Activated T-cell treated with anti-CD3 and anti-CD28 coated beads for 48 hours (primary cell): ENCODE measurements at places on chromosomes 11 and 22.

- no peak for DNase-seq
These were observed 18.8 kb downstream of the ZFP91 start for GRCh38 chr11:58597486-58598144.

DNA sequence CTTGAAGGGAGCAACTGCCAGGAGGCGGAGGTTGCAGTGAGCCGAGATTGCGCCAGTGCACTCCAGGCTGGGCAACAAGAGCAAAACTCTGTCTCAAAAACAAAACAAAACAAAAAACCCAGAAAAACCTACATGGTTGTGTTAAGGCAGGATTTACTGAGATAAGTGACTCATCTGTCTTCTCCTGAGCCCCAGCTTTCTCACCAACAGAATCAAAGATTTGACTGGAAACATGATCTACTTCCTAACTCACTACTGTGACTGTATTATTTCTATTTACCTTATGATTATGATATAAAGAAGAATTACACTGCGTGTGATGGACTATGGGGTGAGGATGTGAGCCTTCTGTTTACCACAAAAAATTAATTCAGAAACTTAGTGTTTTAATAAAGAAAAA is 21.8 kb downstream of the FAM118B start:
- DNase-seq: no peak

DNA sequence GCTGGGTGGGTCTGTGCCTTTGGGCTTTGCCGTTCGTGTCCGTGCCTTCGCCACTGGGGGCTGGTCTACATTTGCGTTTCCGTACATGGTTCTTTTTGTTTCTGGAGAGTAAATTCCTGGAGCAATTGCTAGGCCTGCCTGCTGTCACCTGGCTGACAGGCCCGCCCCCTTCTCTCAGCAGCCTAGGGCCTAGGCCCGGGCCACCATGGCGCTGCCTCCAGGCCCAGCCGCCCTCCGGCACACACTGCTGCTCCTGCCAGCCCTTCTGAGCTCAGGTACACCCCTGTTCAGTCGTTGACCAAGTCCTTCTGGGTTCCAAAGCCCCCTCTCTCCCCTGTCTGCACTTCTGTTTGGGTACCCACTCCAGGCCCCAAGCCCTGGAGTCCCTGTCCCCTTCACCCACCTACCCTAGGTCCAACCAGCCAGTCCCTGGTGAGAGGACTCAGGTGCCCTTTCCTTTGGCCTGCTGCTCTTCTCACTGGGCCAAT is 649 bp downstream of the TMEM25 start:
- DNase-seq: peak; percentile 6

DNA sequence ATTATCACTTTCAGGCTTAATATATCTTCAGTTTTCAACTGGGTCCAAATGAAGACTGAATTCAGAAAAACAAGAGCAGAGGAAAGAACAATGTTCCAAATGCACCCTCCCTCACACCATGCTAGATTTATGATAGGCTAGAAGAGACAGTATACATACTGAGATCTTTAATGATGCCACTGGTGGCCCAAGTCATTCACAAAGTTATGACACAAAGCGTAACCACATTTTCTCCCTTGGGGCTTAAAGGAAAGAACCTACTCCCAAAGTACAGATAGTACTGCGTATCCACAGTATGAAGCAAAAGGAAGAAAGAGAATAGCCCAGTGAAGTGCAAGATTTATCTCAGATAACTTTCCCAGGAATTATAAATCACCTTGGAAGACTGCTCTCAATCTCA is 10.9 kb upstream of the SOX6 start:
- no peak for DNase-seq

DNA sequence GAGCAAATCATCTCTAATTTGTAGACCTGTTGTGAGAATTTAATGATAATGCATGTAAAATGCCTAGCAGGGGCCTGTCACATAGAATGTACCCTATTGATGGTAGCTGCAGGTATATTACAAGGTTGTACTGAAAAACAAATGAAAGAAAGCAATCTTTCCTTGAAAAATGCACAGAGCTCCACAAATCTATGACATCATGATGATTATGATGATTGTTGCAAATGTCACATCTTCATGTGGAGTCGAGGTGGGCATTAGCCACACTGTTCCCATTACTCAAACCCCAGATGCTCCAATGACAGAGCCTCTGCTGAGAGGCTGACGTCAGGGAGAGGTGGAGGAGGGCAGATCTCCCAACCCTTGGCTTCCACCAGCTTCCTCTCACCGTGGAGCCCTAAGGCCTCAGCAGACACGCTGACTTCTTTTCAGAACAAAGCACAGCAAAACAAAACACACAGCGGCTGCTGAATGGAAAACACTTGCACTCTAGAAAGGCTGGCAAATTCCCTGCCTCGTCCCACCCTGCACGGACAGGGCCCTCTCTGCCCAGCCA is 298.3 kb downstream of the KIRREL3 start:
- no peak for DNase-seq

- DNase-seq: no peak
These were observed 48.9 kb downstream of the RELT start for GRCh38 chr11:73425108-73425507.
